Uterus (tissue), 4 donors: ENCODE measurements at places on chromosomes 5 and 9.

GRCh38 chr5:149771216-149771980, 41.3 kb downstream of the PPARGC1B start:
- no peak for DNase-seq

GRCh38 chr5:126004636-126005035, 418.6 kb upstream of the GRAMD2B start:
- no peak for DNase-seq

- DNase-seq: no peak
Measured at GRCh38 chr5:97623441-97623840, 440.4 kb upstream of the RIOK2 start.

GRCh38 chr5:115186794-115187193, 17.1 kb upstream of the TRIM36 start:
- no peak for DNase-seq

DNA sequence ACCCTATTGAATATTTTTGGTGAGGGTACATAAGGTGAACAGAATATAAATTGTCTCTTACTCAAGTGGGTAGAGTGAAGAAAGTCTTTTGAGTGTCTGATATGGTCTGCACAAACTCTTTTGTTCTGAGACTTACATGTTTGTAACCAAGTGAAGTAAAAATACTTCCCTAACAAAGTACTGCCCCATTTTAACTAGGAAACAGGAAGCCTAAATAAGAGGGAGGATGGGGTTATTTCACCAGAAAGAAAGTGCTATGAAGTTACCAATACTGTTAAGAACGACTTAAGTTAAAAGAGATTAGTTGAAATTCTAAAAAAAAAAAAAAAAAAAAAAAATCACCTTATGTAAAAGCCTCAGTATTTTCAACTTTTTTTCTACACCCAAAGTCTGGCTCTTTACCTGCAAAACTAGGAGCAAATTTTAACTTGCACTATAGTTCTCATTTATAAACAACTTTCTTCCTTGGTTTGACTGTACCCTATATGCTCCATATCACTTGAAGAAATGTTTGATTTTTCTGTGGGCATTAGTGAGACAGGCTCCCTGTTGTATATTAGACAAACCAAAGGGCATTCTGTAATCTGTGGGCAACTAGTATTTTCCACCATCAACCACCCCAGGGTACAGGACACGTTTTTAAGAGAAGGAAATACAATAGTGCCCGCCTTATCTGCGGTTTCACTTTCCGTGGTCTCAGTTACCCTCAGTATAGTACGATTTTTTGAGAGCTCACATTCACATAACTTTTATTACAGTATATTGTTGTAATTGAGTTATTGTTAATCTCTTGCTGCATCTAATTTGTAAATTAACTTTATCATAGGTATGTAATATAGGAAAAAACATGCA, 127.7 kb downstream of the NR3C1 start:
- DNase-seq: no peak

- no peak for DNase-seq
Measured at GRCh38 chr5:173069671-173070070, 13.5 kb downstream of the CREBRF start.

DNA sequence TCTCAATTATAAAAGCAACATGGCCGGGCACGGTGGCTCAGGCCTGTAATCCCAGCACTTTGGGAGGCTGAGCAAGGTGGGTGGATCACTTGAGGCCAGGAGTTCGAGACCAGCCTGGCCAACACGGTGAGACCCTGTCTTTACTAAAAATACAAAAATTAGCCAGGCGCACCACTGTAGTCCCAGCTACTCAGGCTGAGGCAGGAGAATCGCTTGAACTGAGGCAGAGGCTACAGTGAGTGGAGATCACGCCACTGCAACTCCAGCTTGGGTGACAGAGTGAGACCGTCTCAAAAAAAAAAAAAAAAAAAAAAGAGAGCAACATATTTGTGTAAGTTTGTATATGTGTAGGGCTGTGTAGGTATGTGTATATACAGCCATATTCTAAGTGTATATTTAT, 7.5 kb downstream of the RPS6 start:
- DNase-seq: no peak

DNA sequence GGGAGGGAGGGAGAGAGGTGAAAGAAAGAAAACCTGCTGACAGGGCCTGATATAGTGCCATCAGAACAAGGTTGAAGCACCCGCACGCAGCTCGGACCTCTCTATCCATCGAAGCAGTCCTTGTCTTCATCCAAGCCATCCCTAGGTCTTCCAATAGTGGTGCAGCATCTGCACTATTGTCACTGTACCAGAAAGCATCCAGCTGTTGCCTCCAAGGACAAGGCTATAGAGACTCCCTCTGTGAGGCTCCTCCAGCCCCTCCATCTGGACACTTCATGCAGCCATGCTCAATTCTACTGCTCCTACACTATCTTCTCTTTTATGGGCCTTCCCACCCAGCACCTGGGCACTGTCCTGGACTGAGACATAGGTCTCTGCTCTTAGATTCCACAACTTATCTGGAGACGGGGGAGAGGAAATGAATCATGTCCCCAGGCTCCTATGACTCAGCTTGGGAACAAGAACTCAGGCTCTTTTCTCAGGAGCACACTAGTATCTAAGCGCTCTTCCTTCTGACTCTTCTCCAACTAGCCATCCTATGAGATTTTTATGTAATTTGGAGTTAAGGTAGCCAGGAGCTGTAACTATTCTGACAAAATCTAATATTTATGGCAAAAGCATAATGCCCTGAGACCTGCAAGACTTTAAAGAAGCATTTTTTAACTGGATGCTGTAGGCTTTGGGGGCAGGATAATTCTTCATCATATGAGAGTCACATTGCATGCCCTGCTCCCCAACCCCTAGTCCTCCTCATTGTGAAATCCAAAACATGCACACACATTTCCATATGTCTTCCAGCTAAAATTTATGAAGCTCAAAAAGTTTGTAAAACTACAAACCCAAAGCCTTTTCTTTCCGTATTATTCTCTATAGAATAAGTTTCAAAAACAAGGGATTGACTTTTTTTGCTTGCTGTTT, 446.8 kb downstream of the CCDC171 start:
- DNase-seq: peak; percentile 37

DNA sequence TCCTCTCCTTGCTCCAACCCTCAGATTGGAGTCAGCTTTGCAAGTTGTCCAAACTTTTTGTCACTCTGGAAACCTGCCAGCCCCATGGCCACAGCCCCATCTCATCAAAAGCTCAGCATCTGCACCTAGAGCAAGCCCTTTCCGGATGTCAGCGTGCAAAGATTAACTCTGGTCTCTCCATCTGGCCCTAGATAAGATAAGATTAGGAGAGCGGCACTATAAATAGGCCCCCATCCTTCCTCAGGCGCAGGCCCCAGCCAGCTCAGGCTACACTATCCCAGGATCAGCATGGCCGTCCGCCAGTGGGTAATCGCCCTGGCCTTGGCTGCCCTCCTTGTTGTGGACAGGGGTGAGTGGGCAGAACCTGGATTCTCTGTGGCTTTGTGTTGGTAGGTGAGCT, at the start of gene SPINK4:
TSS of gene SPINK4 (plus strand) at position 247 of the 400 bp plus-strand sequence. CDS start at position 289, 42 bp downstream.
- DNase-seq: no peak

DNA sequence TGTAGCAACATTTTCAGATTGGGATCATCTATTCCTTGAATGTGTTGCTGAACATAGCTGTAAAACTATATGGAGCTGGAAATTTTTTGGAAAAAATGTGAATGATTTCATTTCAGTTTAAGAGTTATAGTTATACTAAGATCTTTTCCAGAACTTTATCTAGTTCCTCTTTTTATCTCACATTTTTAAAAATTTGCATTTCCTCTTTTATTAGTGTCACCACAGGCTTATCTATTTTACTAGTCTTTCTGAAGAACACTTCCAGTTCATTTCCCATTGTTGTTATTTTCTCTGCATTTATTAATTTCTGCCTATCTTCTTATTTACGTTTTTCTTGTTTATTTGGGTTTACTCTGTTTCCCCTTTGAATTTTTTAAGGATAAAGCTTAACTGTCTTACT, 46.0 kb upstream of the FSTL4 start:
- DNase-seq: no peak

DNA sequence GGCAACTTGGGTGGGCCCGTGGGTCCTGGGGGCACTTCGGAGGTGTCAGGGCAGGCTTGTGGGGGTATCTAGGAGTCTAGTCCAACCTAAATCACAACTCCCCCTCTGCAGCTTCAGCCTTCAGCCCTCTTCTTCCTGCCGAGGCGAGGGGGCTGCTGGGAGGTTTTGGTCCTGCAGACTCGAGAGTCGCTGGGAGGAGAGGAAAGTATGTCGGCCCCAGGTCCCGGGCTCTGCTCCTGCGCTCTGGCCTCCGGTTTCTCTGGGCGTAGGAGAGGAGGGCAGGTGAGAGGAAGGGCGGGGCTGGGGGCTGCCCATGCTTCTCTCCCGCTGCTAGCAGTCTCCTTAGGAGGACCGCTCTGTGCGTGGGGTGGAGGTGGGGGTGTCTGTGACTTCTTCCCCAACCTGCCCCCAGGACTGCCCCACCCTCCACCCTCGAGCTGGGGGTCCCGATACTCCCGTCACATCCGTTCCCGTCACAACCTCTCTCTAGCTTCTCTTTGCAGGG, 139.8 kb upstream of the COL5A1 start:
- no peak for DNase-seq

GRCh38 chr9:129283705-129284606, 105.9 kb upstream of the IER5L start:
- no peak for DNase-seq

- DNase-seq: no peak
Measured at GRCh38 chr9:16128003-16128402, 575.2 kb downstream of the CCDC171 start.

DNA sequence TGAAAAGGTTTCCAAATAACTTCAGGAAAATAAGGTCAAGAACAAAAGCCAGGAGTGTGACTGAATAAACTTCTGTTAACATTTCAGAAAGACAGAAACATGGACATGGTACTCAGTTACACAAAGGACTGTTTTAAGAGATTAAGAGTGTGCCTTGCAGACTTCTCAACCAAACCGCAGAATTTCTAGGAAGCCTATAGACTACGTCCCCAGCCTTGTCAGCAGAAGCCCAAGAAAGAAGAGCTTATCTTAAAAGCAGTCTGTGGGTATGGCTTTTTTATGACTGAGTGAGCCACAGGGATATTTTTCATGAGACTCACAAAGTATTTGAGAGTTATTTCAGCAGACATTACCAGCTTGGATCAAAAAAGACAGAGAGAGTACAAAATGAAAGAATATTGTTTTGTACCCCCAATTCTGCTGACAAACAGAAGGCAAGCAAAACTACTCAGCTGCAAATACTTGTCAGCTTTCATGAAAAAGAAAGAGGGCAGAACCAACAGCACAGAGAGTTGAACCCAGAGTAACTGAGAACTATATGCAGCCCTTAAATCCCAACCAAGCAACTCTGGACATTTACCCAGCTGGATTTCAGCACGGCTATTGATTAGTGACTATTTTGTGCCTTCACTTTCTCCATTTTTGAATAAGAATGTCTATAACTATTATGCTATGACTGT, 711.0 kb upstream of the CTNND2 start:
- DNase-seq: no peak

DNA sequence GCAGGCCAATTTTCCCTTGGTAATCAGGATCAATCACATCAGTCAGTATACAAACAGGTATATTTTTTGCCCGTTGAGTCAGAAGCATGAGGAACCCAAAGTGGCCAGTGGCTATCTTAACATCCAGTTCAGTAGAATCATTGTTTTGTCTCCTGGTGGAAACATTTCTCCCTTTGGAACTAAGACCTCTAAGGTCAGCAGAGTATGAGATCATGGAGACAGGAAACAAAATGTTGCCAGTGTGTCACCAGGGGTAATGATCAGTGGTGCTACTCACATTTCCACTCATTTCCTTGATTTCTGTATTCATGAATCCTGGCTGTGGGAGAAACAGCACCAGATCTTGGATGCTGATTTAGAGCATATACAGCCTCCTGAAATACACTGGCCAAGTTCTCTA, 553.0 kb downstream of the CSNK1G3 start:
- no peak for DNase-seq

GRCh38 chr5:27511061-27511460, 472.7 kb upstream of the CDH9 start:
- DNase-seq: no peak

GRCh38 chr5:65172486-65173129, 309.1 kb downstream of the ADAMTS6 start:
- no peak for DNase-seq

- DNase-seq: no peak
Measured at GRCh38 chr5:124773315-124774311, 27.2 kb upstream of the ZNF608 start.

GRCh38 chr5:151589878-151590570, 1.1 kb downstream of the FAT2 start:
- no peak for DNase-seq

GRCh38 chr5:132238169-132238744, 10.6 kb upstream of the P4HA2 start:
- DNase-seq: peak; percentile 79

GRCh38 chr9:126681336-126681735, 67.6 kb downstream of the LMX1B start:
- DNase-seq: no peak

- no peak for DNase-seq
Measured at GRCh38 chr9:121658166-121658565, 6.7 kb downstream of the DAB2IP start.

GRCh38 chr9:112007575-112008240, 111.1 kb downstream of the UGCG start:
- no peak for DNase-seq

- DNase-seq: no peak
Measured at GRCh38 chr9:8188723-8189407, 389.3 kb upstream of the DMAC1 start.

- DNase-seq: no peak
Measured at GRCh38 chr5:130295235-130295634, 391.0 kb downstream of the CHSY3 start.

GRCh38 chr9:99389087-99390033, 167.3 kb downstream of the SEC61B start:
- DNase-seq: no peak

DNA sequence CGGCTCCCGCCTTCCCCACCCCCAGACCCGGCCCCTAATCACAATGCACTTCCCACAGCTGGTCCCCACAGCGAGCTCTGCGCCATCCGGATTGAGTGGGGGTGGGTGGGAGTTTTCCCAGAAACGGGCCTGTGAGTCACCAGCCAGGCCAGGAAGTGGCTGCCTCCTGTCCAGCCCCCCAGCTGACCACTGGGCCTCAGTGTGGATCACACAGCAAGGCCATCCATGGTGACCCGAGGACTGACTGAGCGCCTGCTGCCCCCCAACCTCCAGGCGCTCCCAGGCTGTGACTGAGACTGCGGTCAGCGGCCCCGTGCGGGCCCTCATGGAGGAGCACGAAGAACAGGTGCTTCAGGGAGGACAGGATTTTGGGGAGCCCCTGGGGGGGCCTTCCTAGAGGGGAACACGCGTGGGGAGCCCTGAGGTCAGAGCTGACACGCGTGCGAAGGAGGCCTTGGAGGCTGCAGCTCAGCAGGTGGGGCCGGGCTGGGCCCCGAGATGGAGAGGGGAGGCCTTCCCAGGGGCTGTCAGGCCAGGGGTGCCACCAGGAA, 48.3 kb upstream of the EGFL7 start:
- DNase-seq: no peak

- DNase-seq: no peak
Measured at GRCh38 chr9:94719878-94720277, 6.6 kb upstream of the AOPEP start.
